Activated CD4-positive, alpha-beta T cell treated with anti-CD3 and anti-CD28 coated beads, Interleukin-2, amount 50 U/mL, for 4 hours (primary cell): ENCODE measurements at places on chromosomes 11 and 22.
A peak's percentile ranks its signal among the peaks of the same experiment; 100 is the strongest.

DNA sequence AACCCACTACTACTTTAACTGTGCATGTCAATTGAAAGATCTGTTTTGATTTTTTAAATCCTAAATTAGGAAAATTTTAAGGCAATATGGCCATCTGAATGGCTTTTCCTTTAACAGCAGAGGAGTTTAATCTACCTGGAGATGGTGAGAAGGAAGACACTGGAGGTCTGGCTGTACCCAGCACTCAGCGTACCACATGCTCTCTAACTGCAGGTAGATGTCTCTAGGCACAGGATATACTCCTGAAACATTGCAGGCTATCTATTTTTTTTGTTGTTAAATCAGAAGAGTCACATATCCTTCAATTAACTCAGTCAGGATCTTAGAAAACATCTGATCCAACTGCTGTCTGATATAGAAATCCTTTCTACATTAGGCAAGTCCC is 17.3 kb upstream of the CASTOR1 start:
- no peak for DNase-seq

DNA sequence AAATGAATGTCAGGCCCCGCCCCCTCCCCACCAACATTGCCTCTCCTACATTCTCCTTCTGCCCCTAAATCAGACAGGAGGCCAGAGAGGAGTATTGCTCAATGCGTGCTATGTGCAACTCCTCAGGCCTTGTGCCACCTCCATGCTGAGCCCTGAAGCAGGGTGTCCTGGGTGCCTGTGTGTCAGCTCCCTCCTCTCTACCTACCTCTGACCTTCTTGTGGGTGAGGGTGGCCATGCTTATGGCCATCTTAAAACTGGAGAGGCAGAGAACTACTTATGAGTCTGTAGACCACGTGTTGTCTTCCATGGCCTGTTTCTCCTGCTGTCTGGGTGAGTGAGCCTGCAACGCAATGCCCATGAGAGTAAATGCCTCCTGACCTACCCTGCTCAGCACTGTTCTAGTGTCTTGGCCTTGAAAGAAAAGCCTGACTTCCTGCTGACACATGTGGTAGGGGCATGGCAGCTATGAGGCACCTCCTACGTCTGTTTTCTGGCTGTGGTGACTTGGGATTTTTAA is 10.5 kb downstream of the MCAM start:
- no peak for DNase-seq

- DNase-seq: no peak
Observed at GRCh38 chr22:43342347-43343261, 568 bp downstream of the SCUBE1 start.

- DNase-seq: peak; percentile 40
Observed at GRCh38 chr11:128506999-128507611, 80.3 kb downstream of the ETS1 start.

DNA sequence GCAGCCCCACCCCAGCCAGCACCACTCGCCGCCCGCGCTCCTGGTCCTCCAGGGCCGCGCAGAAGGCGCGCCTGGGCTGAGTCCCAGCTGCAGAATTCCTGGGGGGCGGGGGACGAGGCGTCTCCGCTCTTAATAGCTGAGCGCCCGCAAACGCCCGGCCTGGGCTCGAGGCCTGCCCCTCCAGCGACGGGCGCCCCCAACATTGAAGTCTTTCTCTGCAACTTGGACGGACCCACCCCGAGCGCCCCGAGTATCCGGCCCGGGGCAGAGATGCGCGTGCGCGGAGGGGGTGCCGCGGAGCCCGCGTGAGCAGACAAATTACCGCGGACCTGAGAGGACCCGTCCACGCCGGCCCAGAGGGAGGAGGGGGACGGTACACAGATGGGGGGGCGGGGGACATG is 6.7 kb upstream of the SYT7 start:
- DNase-seq: peak; percentile 25

- no peak for DNase-seq
Observed at GRCh38 chr11:69657456-69657910, 16.5 kb downstream of the CCND1 start.

- DNase-seq: no peak
Observed at GRCh38 chr11:45262900-45263299, 23.2 kb downstream of the SYT13 start.

- DNase-seq: no peak
Observed at GRCh38 chr22:50032941-50033601, 20.5 kb upstream of the IL17REL start.

- no peak for DNase-seq
Observed at GRCh38 chr22:50008151-50009040, 4.2 kb downstream of the IL17REL start.

- DNase-seq: no peak
Observed at GRCh38 chr11:119189393-119189792, 4.1 kb downstream of the NHERF4 start.

GRCh38 chr11:126719740-126720139 is 280.8 kb downstream of the KIRREL3 start:
- no peak for DNase-seq

GRCh38 chr11:1195682-1196515 is 27.0 kb upstream of the MUC5B start:
- no peak for DNase-seq

DNA sequence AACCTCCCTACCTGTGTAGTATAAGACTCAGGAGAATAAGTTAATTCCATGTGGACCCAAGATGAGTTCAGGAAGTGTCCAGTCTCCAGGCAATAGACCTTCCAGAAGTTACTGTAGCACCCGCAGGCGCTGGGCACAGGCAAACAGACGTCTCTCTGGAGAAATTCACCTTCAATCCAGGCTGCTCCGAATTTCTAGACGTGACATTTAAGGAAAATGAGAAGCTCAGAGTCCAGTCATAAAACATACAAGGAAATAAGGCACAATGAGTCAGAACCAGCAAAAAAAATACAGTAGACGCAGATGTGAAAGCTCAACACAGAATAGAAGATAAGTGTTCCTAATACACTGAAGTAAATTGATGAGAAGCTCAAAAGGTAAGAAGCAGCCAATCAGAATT is 14.2 kb downstream of the NADSYN1 start:
- no peak for DNase-seq

GRCh38 chr22:32971276-32971675 is 86.9 kb downstream of the SYN3 start:
- no peak for DNase-seq

DNA sequence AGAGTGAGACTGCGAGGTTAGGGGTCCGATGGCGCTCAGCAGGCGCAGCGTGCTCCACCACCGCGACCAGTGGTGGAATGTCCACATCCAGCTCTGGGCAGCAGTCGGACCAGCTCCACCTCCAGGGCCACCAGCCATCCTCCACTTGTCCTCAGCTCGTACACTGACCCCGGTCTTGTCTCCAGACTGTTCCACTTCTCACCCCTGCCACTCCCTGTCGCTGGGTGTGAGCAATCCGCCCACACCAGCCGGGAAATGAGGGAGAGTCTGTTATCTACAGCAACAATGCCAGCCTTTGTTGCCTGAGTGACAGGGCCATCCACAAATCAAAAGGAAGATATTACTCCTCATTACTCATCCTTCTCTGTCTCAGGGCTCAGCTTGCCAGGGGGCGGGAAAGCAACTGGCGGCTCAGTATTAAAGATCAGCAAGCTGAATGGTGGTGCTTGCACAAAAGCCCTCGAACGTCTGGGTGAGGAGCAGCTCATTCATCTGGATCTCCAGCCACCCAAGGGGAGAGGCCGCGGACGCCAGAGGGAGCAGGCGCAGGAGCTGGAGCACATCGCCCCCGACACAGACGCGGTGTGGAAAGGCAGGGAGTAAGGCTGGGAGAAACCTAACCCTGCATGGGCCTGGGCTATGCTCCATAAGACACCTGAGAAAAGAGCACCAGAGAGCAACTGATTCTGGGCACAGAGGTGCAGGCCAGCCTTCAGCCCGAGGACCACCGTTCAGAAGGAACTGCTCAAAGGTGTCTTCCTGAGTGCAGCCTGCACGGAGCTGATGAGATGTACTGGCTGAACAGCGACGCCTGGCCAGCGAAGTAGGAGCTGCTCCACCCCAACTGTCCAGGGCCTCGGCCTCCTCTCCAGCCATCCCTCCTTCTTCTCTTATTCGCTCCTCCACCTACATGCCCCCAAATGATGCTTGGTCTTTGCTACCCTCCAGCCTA is 21.9 kb downstream of the IGSF9B start:
- DNase-seq: no peak

DNA sequence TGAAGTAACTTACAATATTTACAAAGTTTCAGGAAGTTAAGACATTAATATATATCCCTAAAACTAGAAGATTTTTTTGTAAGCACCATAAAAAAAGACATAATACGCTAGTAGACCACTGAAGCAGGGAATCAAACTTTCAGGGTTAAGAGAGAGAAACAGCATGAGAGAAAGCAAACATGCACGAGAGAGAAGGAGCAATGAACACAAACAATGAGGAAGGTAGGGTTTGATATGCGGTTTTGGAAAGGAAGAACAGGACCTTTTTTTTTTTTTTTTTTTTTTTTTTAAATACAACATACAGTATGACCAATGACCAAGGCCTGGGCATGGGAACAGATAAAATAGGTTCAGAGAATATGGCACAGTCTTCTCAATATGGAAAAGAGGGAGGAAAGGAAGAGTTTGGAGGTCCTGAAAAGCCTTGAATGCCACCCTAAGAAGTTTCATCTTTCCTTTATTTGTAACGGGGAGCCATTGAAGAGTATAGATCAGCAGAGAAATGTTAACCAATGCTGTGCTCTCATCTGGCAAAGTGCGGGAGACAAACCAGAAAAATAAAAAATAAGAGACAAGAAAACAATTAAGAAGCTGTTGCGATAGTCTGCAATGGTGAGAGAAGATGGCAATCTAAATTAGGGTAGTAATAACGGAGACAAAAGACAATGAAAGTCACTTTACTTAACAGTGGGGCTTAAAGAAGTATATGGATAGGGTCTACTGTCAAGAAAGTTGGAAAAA is 101.0 kb downstream of the USP35 start:
- DNase-seq: no peak

GRCh38 chr11:19366992-19367709 is 126.4 kb upstream of the E2F8 start:
- DNase-seq: no peak

DNA sequence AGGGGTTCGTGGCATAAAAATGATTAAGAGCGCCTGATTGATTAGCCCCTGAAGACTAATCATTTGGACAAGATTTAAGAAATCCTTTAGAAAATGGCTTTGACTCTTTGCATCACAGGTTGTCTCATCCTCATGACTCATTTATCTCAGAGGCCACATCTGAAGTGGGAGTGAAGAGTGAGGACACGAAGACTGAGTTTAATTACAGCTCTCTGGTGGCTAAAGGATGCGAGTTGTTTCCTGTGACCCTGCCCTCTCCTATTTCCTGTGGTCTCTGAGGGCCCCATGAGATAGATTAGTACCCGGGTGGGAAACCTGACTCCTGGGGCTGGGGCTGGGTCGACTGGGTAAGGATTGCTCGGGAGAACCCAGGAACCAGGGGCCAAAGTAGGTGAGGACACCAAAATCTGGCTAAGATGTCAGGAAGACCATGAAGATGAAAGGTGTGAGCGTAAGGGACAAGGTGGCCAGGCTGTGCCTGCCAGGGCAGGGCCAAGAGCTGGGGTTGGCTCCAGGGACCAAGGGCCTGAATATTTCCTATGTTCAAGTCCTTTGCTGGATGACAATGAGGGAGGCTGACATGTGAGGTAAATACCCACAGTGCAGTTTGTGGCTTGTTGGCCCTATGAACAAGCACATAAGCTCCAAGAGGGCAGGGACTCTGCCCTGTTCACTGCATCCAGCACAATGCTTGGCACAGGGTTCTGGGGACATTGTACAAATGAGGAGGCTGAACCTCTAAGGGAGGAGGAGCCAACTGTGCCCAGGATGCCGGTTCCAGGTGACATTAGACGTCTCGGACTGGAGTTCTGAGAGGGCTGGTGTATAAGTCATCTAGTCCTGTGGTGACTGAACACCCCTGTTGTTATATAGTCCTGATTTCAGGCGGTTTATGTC is 3.6 kb downstream of the OTOG start:
- no peak for DNase-seq

GRCh38 chr11:116536416-116536815 is 236.4 kb downstream of the BUD13 start:
- no peak for DNase-seq

- no peak for DNase-seq
Observed at GRCh38 chr11:83159902-83160865, 3.3 kb downstream of the PCF11 start.

- peak; percentile 7 for DNase-seq
Observed at GRCh38 chr11:43579171-43579918, 101.2 kb upstream of the HSD17B12 start.

DNA sequence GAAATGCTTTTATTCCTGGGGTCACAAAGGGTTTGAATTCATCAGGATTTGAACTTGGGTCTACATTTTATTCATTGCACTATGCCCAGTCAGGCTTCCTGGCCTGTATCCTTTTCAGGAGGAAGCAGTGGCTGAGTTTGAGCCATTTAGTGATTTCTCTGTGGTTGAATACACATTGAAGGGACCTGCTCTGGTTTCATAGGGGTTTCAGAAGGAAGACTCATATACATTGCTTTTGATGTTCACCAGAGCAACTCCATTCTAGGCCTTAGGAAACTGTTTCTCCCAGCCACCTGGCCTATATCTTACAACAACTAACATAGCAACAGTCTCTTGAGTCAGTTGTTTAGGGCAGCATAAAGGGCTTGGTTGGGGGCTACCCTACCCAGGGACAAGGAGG is 165.7 kb downstream of the INSC start:
- DNase-seq: no peak

GRCh38 chr11:104003491-104003890 is 32.9 kb upstream of the DDI1 start:
- no peak for DNase-seq
